Endothelial cell (in vitro differentiated cells): ENCODE measurements at places on chromosomes 4 and X. TPM values are rescaled to one million over a fixed set of nuclear protein-coding genes. Genes with fewer than 3 reads are reported as not detected.

The STOX2 gene
- total RNA-seq: 4.8 TPM

- DNase-seq: no peak
Measured at GRCh38 chr4:186701273-186701672, 22.4 kb downstream of the FAT1 start.

- no peak for DNase-seq
Measured at GRCh38 chrX:39857780-39858179, 240.0 kb downstream of the BCOR start.

The FNIP2 gene
- 34.3 TPM for total RNA-seq

The NR3C2 gene
- 0.54 TPM for total RNA-seq

The KIT gene
- total RNA-seq: 49.1 TPM

DNA sequence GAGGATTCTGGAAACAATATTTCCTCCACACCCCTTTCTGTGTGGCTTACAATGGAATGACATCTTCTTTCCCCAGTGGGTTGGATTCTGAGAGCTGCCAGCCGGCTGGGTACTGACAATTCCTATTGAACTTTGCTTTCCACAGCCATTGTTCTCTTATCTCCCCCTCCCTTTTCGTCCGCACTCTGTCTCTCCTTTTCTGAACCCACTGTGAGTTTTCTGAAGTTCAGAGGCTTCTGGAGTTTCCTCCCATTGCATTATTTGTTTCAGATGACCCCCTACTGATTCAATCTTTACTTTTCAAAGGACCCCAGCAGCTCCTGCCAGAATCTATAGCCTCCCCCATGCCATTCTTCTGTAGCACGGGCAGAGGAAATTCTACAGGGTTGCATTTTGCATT is 10.4 kb downstream of the SMPX start:
- no peak for DNase-seq

DNA sequence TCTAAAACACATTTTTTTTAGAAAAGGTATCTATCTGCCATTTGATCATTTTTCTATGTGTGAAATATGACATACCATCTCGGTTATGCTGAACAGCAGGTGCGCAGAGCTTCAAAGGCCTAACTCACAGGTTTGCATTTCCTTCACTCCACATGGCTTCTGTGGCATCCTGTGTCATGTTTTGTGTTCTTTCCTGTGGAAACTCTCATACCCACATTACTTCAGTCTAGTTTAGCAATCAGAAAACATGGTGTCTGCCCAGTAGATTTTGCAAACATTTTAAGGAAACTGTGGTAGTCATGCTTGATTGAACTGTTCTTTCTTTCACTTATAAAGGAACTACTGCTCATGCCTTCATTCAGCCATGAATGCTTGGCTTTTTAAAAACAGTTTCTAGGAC is 11.3 kb upstream of the ARAP2 start:
- no peak for DNase-seq

- no peak for DNase-seq
Measured at GRCh38 chrX:63747331-63747730, 37.7 kb downstream of the ARHGEF9 start.

DNA sequence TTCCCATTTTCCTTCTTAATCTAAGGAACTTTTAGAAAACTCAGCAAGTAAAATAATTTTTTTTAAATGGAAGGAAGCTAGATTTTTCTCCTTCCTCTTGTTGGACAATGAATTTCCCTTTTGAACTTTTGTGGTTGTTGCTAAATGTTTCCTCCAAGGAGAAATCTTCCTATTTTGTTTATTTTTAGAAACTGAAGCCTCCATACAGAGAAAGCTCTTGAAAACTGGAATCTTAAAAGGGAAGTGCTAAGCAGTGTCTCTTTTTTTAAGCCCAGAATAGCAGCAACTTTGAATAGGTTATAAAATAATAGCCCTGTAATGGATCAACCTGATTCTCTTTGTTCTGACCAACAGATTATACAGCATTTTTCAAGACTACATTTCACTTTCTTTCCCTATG is 15.1 kb upstream of the DCLK2 start:
- DNase-seq: no peak

DNA sequence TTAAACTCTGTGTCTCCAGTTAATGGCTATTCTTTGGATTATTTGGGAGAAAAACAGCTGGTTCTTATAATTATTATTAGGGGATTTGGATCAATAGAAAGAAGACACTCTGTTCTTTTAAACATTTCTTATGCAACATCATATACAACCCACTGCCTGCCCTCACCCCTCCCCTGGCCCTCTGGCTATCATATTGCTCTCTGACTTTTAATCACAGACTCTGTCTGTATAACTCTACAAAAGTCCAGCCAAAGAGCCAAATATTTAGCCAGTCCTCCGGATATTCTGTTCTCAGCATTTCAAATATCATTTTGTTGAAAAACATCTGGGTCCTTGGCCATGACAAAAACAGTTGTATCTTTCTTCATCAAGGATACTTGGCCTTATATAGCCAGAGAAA is 19.0 kb upstream of the PACRGL start:
- DNase-seq: no peak

The NPY1R gene
- total RNA-seq: 2.6 TPM

- peak; percentile 13 for DNase-seq
Measured at GRCh38 chr4:165926307-165926706, 53.3 kb downstream of the TLL1 start.

GRCh38 chr4:114875630-114876029 is 237.8 kb downstream of the NDST4 start:
- DNase-seq: no peak

GRCh38 chrX:69741721-69742120 is 125.8 kb downstream of the EDA start:
- no peak for DNase-seq

DNA sequence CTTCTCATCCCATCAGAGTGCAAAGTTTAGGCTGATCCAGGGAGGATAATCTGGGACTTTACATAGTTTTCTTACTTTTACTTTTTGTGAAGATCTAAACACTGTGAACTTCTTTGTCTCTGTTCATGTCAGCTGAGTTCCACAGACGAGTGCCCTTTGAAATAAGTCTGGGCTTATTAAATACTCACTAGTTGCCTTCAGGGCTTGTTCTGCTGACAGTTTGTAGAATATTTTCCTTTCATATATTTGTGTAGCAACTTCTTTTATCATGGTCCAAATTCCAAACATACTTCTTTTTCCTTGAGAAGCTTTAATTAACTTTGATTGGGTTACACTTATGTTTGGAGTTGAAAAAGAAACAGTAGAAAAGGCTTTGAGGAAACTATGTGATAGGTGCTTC is 109.6 kb downstream of the SH2D1A start:
- no peak for DNase-seq

The AWAT2 gene
- total RNA-seq: not detected

The DOCK11 gene
- total RNA-seq: 10.9 TPM

GRCh38 chr4:163395055-163395454 is 51.4 kb downstream of the NPY5R start:
- no peak for DNase-seq

DNA sequence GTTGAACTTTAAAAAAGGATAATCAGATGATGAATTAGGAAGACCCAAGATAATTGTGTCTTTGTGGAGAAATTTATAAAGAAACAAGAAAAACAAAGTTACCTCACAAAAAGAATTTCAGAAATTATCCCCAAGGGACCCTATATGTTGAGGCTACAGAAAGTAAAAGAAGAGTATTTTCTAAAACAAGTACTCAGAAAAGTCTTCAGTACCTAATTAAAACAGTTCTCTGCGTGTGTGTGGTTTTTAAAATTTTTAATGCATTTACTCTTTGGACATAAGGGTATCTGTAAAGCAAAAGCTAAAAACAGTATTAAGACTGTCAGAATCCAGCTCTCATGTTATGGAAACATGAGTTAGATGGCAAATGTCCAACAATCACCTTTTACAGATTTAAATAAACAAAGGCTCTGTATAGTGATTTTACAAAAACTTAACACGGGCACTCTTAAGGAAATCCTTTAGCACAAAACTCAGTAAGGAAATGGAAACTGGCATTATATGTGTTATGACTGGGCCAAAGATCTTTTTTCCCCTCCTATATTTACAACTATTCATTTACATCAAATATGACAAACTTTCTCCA is 187.5 kb downstream of the NSUN7 start:
- DNase-seq: no peak

DNA sequence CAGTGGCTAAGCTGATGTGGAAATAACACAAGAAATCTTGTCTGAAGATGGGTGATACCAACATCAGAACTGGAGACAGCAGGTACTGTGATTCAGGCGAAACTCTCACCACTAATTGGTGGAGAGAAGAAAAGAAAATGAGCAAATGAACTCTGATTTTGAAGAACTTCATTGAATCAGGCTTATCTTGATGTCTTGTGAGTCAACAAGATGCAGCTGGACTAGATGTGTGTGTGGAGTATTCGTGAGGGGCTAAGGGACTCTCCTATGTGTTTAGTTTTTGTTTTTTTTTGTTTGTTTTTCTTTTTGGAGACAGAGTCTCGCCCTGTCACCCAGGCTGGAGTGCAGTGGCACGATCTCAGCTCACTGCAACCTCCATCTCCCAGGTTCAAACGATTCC is 131.6 kb downstream of the DHRSX start:
- no peak for DNase-seq

- peak; percentile 58 for DNase-seq
Measured at GRCh38 chrX:51395810-51396728, 63.4 kb downstream of the NUDT10 start.

GRCh38 chr4:156762851-156763250 is 208.7 kb downstream of the PDGFC start:
- no peak for DNase-seq

- no peak for DNase-seq
Measured at GRCh38 chr4:105068516-105068915, 78.2 kb upstream of the TET2 start.

- DNase-seq: no peak
Measured at GRCh38 chrX:40542208-40542607, 38.6 kb upstream of the ATP6AP2 start.

DNA sequence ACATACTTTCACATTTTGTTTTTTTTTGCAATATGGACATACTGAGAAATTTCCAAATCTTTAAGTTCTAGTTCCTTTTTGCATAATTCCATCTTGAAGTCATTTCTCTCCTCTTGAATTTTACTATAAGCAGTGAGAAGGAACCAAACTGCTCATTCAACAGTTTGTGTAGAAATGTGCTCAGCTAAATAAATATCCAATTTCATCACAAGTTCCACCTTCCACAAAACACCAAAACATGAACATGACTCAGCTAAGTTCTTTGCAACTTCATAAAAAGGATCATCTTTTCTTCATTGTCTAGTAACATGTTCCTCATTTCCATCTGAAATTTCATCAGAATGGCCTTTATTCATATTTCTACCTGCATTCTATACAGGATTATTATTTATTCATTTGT is 77.3 kb upstream of the FGF13 start:
- no peak for DNase-seq

DNA sequence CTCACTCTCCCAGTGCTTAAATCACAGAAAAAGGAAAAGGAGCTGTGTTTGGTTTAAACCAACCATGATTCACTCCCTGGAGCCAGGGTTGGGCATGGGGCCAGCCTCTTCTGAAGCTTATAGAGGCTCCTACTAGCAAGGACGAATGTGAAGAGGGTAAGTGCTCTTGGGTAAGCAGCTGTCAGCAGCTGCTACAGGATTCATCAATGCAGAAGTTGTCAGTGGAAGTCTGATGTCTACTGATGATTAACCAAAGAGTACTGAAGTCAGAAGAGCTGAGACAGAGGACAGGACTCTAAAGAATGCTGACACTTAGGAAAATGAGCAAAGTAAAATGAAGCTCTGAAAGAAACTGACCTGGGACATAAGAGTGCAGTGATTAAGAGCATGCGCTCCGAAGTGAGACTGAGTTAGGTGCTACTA is 32.7 kb upstream of the JADE1 start:
- no peak for DNase-seq

GRCh38 chr4:89298155-89298554 is 9.4 kb downstream of the GPRIN3 start:
- no peak for DNase-seq

GRCh38 chr4:47017494-47017893 is 13.9 kb upstream of the GABRB1 start:
- DNase-seq: no peak

DNA sequence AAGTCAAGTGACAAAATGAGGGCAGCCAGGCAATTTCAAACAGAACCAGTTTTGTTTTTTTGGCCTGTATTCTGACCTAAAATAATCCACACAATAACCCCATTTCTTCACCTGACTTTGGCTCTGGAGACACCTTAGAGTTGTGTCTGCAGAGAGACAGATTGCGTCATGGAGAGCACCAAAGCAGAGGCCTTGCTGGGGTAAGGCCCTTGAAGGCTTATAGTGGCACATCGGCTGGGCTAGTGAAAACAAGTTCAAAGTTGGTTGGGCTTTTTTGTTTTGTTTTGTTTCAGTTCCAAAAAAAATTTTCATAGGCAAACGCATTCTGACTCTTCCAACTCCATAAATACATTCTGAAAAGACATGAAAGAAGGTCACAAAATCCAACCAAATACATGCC is 34.4 kb downstream of the PARM1 start:
- DNase-seq: no peak

DNA sequence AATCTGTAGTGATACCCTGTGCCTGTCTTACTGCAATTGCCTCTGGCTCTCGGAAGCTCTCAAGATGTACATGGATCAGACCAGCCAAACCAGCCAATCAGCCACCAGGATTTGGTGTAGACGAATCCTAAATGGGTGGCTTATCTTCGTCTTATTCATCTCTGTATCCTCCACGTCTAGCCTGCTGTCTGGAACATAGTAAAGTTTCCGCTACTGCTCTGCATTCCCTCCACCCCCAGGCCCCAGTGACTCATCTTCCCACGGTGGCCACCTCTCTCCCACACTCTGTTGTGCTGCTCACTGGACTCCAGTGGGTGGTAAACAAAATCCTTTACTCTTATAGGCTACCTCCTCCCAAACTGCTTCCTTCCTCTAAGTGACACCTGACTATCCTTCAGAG is 37.8 kb downstream of the SEPTIN6 start:
- no peak for DNase-seq

DNA sequence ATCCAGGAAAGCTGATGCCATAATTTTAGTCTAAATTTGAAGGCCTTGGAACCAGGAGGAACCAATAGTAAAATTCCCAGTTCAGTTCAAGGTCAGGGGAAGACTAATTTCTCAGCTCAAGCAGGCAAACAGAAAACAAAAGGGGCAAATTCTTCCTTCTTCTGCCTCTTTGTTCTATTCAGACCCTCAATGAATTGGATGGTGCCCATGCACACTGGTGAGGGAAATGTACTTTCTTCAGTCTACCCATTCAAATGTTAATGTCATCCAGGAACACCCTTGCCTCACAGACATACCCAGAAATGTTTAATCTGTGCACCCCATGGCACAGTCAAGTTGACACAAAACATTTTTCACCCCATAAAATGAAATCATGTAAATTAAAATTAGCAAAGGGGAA is 1851.2 kb upstream of the ADGRL3 start:
- DNase-seq: no peak
